ENCODE measurements at places on chromosomes 1 and 21.
A peak's percentile ranks its signal among the peaks of the same experiment; 100 is the strongest.

DNA sequence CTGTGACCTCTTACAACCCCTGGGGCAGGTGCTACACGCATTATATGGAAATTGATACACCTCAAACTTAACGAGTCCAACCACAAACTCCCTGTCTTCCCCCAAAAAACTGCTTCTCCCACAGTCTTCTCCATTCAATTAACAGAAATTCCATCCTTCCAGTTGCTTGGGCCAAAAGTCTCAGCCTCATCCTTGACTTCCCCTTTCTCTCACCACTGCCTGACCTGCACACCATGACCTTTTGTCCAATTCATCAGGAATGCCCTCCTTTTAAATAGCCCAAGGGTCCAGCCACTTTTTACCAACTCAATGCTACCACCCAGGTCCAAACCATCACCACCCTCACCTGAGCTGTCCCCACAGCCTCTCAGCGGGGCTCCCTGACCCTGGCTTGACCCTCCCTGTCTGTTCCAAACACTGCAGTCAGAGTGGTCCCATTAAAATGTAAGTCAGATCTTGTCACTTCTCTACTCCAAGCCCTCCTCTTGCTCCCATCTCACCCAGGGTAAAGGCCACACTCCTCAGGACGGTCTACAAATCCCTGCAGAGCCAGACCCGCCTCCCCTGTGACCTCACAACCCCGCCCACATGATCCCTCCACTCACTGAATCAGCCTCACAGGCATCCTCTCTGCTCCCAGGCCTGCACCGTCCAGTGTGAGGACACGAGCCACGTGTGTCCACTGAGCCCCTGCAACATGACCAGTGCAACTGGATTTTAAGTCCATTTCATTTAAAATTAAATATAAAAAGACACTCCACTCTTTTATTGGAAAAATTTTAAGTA lies 18.5 kb downstream of the KCNN3 start:
- DNase-seq, result no peak

DNA sequence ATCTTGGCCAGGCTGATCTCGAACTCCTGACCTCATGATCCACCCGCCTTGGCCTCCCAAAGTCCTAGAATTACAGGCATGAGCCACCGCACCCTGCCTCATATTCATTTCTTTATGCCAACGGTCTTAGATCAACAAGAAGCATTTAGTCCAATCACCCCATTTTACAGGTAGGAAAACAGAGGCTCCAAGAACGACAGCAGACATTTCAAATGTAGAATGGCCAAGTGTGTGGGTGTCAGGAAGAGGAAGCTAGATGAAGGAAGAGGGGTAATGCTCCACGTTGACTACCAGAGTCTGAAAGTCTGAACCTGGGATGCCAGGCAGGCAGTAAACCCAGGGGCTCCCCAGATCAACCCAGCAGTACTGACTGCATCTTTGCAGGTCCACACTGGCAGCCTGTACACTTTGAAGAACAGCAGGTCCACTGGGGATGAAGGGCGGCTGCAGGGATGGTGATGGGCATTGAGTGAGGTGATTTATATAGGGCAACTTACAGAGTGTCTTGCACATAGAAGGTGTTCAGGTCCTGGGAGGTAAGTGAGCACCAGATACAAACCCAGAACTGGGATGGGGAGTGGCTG lies 120.2 kb downstream of the EPHB2 start:
- no peak for DNase-seq

DNA sequence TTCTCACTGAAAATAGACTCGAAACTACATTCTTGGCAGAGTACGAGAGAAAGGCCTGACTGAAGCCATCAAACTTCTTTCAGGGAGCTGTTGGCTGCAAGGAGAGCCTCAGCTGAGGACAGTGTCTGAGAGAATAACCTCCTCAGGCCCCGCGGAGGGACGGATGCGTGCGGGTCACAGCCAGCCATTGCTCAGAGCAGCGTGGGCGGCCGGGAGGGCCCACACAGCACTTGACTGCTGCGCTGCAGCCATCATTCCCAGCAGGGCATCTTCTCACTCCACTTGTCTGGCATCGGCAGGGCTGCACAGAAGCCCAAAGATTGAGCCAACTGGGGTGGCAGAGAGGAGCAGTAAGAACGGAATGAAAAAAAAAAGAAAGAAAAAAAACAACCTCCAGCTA lies 113.5 kb downstream of the XCL2 start:
- no peak for DNase-seq

DNA sequence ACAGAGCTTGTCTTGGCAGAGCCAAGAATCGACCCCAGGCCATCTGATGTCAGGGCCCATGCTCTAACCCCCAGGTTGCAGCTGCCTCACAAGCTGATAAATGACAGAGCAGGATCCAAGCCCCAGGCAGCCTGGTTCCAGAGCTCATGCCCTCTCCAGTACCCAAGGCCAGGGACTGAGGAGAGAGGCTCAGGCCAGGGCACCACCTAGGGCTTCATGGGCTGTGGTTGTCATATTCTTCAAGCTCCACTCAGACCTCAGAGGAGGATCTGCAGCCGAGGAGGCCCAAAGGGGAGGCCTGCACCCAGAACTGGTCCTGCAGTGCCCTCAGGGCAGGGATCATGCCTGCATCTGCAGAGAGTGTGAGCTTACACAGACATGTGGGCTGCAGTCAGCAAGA lies 301.1 kb downstream of the MATN1 start:
- no peak for DNase-seq

DNA sequence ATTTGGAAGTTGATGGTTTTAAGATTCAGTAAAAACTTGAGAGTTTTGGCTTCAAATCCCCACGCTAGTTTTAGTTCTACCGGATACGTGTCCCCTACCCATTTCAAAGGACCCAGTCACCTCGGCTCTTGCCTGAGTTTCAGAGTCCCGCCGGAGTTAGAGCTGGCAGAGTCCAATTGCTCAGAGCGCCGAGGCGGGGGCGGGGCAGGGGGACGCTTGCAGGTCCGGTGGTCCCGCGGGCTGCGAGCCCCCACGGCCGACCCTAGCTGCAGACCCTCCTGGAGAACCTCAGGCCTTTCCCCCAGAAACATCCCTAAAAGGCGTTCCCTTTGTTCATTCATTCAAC lies 765 bp upstream of the VPS45 start:
- DNase-seq, result no peak

DNA sequence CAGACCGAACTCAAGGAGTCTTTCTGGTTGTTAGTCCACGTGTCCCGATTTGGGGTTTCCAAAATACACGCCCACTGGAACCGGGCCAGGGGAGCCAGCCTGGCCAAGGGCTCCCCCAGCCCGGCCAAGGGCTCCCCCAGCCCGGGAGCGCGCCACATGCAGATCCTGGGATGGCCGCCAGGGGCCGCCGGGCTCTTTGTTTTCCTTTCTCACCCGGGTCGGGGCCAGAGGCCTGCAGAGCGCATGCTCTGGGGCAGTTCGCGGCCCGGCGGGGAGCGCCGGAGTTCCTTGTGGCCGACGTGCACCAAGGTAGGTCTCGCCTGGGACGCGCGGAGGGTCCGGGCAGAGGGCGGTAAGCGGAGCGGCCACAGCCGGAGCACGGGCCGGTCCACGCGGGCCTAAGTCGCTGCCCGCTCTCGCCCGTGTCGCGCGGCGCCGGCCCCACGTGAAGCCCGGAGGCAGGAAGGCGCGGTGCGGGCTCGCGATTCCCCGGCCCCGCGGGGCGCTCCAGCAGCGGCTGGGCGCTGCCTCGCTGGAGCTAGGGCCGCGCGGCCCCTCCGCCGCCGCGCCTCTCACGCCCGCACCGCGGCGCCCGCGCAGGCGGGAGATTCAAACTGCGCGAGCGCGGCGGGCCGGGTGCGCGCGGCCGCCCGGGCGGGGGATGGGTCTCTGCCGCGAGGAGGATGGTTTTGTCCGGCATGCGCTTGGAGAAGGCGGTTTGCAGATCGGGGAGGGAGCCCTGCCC lies 12.3 kb downstream of the RCC1 start:
- DNase-seq, result peak; percentile 74

DNA sequence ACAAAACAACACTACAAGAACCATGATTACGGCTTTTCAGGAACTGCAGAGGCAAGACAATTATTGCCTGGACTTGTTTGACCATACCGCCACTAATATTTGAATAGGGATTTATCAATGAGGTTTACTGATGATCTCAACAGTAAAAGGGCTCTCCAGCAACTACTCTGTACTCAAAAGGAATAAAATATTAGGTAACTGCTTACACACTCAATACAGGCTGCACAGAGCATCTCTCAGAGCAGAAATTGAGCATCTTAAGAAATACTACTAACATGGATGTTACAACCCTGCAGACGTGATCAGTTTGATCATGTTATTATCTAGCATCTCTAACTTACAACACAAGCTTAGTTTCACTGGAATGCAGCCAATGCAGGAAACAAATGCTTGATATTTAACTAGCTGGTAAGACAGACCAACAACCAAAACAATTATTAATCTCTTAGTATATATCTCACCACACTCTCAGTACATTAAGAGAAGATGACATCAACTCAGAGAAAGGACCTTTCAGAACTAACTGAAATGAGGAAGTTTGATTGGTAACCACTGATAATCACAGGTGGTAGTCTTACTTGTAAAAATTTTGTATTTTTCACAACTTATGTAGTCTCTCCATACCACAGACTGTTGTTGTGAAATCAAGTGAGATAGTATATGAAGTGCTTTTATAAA lies 52.2 kb downstream of the PUM1 start:
- DNase-seq, result no peak

DNA sequence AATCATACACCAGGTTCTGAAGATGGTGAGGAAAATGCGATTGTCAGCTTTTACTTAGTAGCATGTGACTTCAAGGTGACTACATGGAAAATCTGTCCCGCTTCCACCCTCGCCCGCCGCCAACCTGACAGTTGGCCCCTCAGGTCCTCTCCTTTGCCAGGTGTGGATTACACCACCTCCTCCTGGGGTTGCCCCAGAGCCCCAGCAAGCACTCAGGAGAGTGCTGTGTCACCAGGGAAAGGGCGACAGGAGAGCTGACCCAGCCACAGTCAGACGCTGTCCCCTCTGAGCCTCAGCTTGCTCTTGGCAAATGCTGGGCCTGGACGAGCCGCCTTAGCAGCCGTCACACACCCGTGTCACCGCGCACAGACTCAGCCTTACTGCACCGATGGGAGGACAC lies 17.9 kb downstream of the PTTG1IP start:
- no peak for DNase-seq

DNA sequence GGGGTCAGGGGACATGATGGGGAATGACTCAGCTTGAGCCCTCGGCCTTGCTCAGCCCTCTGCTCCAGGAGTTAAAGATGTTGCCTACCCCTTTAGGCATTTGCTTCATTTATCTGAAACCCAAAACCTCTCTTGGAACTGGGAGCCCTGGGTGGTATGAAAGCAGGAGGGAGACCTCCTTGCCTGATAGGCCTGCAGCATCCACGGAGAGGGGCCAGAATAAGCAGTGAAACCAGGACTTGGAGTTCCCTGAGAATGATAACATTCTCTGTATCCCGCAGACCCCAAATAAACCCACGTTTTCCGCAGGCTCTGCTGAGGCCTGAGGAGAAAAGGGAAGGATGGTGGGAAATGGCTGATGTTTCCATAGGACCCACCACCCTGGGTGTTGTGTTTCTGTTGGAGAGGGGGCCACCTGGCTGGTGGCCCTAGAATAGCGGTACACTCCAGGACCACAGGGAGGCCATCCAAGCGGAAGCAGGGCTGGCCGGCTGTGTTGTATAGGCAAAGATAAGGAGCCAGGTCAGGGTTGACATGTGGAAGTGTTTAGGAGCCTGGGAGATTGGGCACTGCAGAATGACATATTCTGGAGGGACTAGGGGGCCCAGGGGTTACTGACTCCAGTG lies 77.4 kb downstream of the FOXD2 start:
- DNase-seq, result no peak

GRCh38 chr1:186994897-186995296 lies 166.1 kb downstream of the PLA2G4A start:
- DNase-seq, result no peak

DNA sequence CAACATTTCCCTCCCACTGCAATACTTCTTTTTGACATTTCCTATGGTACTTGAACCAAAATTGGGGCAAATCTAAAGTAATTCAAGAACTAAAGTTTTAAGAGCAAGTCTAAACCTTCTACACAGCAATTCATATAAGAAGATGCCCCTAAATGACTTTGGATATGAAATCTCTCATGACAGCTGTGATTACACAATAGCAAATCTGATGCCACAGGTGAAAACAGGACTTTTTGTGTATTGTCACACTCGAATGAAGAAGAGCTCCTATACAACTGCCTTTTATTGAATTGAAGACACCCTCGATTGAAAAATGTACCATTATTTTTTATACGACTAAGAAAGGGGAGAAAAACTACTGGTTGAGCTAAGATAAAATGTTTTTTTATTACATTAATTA lies 59.6 kb upstream of the DYNLT5 start:
- no peak for DNase-seq

DNA sequence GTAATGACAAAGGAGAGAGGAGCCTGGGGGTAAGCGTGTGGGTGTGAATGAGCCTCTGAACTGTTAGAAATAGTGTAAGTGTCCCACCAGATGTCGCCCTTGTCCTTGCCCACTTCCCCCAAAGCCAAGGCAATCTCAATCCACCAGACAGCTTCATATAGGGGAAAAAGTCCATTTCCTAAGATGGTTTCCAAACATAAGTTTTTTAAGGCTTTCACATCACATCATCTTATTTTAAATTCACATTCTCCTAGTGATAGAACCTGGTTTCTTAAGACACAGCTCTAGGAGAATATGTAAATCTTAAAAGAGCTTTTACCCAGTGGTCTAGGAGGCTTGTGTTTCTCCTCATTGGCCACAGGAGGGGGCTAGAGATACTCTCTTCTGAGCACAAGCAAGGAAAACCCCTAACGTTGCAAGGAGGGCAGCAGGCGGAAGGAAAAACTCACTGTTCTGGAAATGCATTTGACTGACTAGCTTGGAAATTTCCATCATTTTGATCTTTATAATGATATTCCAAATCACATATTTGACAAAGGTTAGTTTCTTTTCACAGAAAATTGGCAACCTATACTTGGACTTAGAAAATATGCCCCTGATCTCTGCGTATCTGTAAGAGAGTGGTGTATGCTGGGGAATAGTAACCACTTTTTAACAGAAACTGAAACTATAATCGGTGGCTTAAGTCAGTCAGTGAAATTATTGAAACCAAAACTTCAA lies 51.9 kb upstream of the LPAR3 start:
- peak; percentile 94 for DNase-seq

DNA sequence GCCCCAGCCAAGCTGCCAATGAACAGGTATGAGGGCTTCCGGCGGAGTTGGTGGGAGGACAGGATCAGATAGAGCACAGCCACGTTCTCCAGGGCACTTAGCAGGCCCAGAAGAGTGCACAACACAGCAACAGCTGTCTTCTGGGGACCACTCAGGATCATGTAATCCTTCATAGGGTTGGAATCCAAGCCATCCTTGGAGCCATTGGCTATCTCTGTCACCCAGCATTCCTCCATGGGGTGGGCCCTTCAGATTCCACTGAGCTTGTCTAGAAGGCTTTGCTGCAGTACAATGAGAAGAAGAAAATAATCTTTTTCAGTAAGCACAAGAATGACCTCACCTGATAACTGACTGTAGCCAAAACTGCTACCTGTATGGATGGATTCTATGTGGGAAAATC lies 7.3 kb upstream of the FUCA1 start:
- no peak for DNase-seq

- DNase-seq, result no peak
These were observed 377.1 kb downstream of the LRRIQ3 start for GRCh38 chr1:73820843-73821242.

Data from fibroblast of the conjunctiva (primary cell).